NCI-H524 (cell line): ENCODE measurements at places on chromosomes 3 and 15.
A peak's percentile ranks its signal among the peaks of the same experiment; 100 is the strongest.

- DNase-seq: no peak
Measured at GRCh38 chr15:51232581-51232980, 105.8 kb downstream of the CYP19A1 start.

DNA sequence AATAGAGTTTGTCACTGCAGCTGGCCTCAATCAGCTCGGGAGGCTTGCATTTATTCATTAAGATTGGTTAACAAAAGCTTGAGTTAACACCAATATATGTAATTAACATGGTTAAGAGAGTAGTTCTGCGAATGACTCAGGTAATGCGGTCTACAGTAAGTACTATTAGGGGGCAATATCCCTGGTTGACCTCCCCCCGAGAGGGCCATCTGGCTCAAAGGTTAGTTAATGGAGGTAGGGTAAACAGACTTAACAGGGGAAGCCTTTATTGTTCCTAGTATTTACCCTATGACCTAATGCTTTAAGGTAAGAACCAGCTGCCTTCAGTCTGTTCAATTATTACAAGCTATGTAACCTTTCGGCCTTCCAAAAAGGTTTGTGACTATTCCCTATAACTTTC, 403.3 kb upstream of the SGO1 start:
- DNase-seq: no peak

DNA sequence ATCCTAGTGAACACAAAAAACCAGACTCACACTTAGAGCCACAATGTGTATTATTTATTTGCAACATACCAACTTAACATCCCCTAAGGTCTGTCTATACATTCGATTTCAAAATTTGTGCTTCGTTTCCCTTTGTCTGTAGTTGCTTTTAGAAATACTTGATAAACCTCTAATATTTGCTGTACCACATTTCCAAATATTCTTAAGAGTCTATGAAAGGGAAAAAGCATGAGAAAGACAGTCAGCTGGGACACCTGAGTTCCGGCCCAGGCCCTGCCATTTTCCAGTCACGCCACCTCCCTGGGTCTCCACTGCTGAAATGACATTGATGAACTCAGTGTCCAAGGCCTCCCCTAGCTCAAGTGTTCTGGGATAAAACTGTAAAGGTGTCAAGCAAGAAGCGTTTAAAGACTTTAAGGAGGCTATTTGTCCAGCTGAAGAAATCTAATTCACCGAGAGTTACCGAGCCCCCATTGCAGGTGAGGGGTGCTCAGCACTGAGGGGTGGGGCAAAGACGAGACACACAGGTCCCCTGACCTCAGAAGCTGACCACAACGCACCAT, 26.6 kb downstream of the LRRC2 start:
- no peak for DNase-seq

DNA sequence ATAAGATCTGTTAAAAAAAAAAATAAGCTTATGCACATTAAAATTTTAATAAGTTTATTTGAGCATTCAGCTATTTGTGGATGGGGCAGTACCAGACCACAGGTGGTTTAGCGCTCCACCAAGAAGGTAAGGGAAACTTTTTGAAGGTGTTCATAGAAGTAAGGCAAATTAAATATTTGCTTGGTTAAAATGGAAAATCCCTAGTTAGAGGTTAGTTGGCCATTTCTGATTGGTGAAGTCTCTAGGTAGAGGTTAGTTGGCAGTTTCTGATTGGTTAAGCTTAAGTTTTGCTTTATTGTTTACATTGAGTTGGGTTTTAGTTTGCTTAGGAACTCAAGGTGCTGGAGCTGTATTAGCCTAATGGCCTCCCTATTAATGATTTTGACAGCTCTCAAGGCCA, 30.7 kb downstream of the SCN11A start:
- DNase-seq: no peak

DNA sequence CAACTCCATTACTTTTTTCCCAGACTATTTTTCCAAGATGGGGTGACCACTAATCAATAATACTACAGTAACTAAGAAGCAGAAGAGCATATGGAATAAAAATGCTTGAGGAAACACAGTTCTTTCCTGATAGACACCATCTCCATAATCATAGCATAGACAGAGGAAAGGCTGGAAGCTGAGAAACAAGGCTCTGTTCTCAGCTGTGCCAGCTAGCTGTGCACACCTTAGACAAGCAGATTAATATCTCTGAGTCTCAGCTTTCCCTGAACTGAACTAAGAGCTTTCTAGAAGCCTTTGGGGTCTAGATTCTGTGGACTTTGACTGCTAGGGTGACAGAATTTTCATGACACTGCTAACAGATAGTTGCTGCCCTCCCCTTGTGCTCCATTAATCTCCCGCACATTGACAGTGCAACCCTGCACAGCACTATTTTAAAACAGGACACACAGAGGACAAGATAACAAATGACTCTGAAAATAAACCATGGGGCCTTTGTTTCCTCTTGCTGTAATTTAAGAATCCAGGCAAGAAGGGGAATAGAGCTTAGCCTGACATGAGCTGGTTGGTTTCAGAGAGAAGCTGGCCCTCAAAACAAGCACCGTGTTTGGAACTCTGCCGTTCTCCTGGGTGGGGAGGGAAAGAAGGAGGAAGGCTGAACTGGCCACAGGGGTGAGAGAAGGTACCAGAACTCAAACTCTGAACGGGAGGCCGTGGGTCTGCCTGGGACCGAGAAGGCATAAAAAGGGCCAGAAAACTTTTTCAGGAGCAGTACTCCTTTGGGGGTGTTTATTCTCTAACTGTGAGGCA, 67.4 kb downstream of the ATP13A5 start:
- no peak for DNase-seq

DNA sequence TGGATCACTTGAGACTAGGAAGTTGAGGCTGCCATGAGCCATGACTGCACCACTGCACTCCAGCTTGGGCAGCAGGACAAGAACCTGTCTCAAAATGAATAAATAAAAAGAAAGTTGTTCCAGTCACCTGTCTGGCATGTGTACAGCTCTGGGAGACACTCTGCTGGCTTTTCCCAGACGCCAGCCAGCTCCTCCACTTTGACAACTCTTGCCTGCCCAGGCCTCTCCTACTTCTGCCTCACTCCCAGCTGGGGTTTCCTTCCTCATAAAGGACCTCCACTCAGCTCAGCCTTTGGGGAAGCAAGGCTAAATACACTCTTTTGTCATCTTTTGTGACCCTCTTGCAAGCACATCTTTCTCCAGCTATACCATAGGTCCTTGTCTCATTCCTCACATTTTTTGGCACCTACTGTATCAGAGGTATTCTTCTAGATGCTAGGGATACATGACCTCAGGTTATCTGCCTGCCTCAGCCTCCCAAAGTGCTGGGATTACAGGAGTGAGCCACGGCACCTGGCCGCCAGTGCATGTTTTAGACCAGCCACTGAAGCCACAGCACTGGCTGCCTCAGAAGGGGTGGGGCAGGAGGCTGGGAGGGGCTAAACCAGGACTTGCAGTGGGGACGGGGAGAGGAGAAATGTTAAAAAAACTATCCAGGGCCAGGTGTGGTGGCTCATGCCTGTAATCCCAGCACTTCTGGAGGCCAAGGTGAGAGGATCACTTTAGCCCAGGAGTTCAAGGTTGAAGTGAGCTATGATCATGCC, 10.0 kb upstream of the ELP6 start:
- DNase-seq: no peak

DNA sequence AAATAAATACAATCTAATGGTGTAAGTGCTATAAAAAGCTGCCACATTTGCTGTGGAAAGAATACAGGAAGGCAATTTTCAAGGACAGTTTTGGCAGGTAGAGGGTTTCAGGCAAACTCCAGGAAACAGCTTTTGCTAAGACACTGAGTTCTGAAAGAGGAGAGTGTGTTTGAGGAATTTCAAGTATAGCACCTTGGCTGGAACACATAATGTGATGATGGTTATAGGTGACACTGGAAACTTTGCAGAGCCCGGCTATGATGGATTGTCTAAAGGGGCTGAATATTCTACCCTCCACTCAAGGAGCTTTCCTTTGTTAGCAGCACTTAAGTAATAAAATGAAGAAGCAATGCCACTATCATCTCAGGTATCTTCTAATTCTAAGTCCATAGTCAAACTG, 209.4 kb upstream of the TGFBR2 start:
- DNase-seq: no peak

GRCh38 chr3:131973731-131974130, 61.1 kb downstream of the CPNE4 start:
- no peak for DNase-seq

DNA sequence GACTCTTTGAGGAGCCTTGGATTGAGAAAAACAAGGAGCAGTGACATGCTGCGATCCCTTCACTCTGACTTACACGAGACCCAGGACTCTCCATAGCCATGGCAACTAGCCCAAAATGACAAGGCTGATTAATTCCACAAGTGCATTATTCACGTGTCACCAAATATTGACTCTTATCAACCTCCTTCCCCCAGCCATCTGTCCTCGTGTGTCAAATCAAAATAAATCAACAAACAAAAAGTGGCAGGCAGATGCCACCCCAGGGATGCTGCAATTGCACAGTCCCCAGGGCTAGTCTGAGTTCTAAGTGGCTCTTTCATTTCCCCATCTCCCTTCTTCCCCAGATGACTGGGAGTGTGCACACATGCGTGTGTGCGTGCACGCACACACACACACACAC, 104.9 kb downstream of the AQP9 start:
- peak; percentile 100 for DNase-seq

DNA sequence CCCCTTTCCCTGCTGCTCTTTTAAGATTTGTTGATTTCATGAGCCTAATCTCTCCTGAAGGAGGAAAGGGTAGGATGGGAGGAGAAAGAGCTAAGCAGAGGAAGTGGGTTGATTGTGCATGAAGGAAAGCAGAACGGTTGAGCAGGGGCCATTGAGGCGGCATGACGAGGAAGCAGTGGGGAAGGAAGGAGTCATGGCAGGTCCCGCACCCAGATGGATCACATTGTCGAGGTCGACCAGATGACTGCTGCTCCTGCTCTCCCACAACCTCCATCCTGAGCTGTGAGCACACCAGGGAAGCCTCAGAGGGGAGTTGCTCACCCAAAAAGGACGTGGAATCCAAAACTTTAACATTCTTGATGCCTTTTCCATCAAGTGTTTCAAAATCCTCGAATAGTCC, 42.8 kb downstream of the ABTB1 start:
- DNase-seq: no peak

DNA sequence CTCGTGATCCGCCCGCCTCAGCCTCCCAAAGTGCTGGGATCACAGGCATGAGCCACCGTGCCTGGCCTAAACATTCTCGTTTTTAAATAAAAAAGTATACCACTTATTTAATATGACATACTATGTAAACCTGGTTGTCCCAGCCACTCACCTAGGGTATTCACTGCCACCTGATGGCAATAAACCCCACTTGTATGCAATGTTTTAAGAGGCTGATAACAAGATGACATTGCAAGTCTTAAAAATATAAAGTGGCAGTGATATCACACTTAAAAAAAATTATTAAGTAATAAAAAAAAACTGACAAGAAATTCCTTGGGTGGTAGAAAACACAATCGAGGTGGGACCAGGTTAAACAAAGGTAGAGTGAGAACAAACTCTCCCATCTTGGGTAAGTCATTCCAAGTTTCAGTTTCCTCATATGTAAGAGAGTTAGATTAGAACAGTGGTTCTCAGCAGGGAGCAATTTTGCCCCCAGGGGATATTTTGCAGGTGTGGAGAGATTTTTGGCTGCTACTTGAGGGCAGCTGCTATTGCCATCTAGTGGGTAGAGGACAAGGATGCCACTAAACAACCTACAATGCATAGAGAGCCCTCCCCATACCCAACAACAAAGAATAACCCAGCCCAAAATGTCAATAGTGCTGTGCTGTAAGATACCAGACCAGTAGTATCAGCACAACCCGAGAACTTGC, 14.5 kb downstream of the ARF4 start:
- DNase-seq: no peak

- no peak for DNase-seq
Measured at GRCh38 chr3:76753599-76753998, 286.3 kb upstream of the ROBO2 start.
